ENCODE measurements at places on chromosomes 2 and 18.

DNA sequence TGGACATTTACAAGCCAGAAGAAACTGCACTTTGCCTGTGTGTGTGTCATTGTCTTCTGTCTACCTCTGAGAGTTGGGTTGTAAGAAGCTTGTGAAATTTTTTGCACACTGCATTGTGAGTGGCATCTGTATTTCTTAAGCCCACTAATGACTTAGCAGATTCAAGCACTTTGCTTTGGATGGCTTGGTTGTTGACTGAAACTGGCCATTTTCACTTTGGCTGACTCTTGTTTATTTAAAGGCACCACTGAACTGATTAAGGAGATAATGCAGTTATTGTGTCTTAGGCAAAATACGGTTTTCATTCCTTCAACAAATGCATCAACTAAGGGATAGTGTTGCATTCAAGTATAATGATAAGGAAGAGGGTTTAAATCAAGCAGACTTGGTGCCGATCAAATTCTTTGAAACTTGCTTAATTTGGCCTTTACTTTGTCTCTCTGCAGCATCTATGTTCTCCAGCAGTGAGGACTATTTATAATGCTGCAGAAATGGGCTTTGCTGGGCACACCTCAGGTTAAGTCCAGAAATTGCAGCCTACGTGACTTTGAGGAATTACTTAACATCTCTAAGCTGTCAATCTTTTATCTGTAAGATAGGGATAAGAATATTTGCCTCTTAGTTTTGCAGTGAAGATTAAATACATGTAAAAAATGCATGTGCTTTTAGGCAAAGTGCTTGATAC is 142.0 kb downstream of the CCDC85A start:
- DNase-seq = no peak

DNA sequence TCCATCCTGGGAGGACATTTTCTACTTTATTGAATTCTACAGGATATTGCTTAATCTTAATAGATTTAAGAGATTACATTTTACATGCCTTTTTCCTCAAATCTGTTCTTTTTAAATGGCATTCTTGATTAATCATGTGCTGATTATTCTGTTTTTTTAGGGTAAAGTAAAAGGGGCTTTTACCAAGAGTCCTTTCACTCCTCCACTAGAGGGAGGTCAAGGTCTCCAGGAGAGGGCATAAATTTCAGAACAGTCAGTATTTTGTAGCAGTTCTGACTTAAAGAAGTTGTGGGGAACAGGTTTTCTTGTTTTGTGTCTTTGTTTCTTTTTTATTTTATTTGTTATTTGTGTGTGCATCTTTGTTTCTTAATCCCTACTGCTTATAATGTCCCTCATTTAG is 25.4 kb downstream of the WDR75 start:
- DNase-seq = peak; percentile 64

DNA sequence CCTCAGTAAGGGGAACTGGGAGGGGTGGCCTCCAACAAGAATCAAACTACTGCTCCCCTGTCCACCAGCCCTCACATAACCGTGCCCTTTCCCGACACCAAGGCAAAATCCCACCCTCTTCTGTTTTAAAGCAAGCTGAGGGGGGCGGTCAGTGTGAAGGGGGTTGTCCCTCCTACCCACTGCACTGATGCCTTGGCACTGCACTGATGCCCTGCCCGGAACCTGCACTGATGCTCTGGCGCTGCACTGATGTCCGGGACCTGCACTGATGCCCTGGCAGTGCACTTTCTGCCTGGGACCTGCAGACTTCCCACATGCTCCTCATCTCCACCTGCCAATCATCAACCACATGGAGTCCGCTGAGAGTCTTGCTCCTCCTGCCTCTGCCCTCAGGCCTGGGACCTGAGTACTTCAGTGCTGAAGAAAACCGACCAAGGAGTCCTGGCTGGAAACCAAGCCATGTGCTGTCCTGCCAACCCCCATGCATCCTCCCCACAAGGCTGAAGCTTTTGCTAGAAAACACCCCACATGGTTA is 179.5 kb downstream of the SMAD2 start:
- DNase-seq = no peak

- no peak for DNase-seq
These were observed 103.6 kb upstream of the TMEM200C start for GRCh38 chr18:5998907-5999306.

GRCh38 chr2:220394433-220394832 is 767.0 kb downstream of the SLC4A3 start:
- no peak for DNase-seq

DNA sequence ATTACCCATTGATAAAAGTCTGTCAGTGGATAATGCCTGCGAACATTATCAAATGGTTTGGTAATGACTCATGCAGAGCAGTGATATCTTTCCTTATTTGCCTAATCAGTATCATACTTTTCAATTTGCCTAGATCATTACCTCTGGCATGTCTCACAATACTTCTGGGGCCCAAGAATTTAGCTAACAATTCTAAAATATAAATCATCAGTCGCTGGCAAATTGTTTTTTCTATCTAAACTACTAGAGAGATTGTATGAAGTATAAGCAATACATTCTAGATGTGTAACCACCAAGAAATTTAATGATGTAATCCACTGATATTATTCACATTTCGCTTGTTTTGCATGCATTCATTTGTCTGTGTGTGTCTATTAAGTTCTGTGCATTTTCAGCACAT is 191.2 kb upstream of the CDH19 start:
- DNase-seq = no peak
